ENCODE measurements at places on chromosomes 7 and 10.
A peak's percentile ranks its signal among the peaks of the same experiment; 100 is the strongest.

- DNase-seq: no peak
These were observed 420.7 kb upstream of the LRRTM3 start for GRCh38 chr10:66505003-66505657.

- DNase-seq: no peak
These were observed 5.0 kb upstream of the HOXA13 start for GRCh38 chr7:27204851-27205322.

DNA sequence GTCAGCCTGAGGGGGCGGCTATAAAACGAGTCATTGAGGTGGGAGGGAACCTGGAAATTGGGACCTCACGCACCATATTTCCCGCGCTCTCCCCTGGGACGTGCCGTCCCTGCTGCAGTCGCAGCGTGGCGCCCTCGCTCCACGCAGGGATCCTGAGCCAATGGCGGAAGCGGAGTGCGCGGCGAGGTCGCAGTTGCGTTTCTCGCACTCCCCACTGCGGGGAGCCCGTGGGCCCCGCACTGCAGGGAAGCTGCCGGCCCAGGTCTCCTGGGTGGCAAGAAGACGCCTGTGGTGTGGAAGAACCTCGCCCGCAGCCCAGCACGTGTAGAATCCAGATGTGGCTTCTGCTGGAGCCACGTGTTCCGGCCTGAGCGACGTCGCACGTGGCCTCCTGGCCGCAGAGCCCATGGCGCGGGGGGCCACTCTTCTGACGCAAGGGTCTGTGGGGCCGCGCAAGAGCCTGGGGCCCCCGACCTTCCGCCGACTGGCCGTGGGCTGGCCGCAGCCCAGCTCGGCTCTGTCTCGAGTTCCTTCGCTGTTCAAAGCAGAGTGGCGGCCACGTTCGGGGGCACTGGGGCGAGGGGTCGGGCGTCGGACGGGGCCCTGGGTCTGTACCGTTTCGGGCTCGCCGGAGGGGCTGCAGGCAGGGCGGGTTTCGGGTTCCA lies 26.4 kb downstream of the HIF1AN start:
- peak; percentile 49 for DNase-seq

DNA sequence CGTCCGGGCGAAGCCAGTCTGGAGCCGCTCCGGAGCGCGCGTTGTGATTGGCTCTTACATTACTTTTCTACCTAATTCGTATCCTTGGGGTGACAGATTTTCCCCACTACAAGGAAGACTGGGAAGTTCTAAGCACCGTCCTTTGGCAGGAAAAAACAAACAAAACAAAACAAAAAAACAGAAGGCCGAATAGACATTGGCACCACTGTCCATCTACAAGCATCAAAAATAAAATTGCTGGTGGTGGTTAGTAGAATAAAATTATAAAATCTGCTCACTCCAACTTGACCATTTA lies 651 bp upstream of the SKAP2 start:
- no peak for DNase-seq

DNA sequence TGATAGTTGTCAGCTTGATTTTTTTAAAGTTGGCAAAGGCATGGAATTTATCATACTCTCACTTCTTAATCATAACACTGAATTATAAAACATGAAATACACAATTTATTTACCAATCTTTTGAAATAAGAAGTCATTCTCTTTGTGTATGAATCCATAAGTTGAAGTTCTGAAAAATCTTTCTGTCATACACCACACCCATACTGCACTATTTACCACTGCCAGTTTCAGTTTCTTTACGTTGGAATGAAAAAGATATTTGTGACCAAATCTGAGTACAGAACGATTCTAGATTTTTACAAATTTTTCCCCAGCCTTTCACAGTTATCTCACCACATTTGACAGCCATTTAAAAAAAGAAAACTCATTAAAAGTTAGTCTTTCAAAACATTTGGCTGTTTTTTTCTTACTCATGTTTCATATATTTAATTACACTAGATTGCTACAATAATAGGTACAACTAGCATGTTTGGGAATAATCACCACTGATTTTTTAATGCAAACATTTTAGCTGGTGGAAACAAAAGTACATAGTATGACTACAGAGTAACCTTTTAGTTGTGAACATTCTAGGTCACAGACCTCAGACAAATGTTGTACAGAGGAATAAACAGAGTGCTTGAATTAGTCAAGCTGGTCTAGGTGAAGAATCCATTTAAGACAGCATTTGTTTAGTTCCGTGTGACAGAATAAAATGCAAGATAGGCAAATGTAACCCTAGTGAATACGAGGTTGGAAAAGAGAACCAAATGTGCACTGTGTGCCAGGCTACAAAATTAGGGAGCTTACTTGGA lies 185.0 kb upstream of the LRRN3 start:
- no peak for DNase-seq

DNA sequence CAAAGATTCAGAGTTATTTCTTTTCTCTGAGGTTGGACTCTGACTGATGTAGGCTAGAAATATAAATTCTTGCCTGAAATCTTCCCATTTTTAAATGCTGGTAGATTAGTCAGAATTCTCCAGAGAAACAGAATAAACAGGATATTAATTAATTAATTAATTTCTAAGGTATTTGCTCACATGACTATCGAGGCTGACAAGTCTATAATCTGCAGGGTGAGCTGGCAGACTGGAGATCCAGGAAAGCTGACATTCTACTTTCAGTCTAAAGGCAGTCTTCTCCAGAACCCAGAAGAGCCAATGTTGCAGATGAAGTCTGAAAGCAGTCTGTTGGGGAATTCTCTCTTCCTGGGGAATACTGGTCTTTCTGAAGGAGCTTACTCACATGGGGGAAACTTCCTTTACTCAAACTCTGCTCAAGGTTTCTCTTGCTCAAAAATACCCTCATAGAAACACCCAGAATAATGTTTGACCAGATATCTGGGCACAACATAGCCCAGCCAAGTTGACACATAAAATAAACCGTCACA lies 189.7 kb downstream of the KIF20B start:
- DNase-seq: no peak

GRCh38 chr7:157650801-157651200 lies 314.0 kb downstream of the DNAJB6 start:
- no peak for DNase-seq

DNA sequence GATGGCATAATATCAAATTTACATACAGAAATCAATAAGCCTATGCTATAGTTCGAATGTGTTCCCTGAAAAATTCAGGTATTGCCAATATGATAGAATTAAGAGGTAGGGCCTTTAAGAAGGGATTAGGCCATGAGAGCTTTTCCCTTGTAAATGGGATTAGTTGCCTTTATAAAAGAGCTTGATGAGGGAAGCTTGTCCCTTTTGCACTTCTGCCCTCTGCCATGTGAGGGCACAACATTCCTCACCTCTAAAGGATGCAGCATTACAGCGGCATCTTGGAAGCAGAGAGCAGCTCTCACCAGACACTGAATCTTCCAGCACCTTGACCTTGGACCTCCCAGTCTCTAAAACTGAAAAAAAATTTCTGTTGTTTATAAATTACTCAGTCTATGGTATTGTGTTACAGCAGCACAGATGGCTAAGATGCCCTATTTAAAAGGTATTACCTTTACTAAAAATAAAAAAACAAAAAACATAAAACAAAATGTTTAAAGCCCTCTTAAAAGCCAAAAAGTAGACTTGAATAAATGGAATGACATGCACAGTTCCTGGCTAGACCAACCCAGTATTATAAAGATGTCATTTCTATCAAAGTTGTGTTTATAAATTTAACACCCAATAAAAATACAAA lies 909.6 kb downstream of the REEP3 start:
- DNase-seq: no peak

- no peak for DNase-seq
These were observed 11.6 kb downstream of the SEMA3D start for GRCh38 chr7:85175217-85175616.

- DNase-seq: no peak
These were observed at the start of gene HPSE2 for GRCh38 chr10:99235658-99236626. Gene HPSE2 (minus strand): TSS chr10:99235852.

GRCh38 chr7:121105262-121105661 lies 116.8 kb downstream of the CPED1 start:
- DNase-seq: no peak

DNA sequence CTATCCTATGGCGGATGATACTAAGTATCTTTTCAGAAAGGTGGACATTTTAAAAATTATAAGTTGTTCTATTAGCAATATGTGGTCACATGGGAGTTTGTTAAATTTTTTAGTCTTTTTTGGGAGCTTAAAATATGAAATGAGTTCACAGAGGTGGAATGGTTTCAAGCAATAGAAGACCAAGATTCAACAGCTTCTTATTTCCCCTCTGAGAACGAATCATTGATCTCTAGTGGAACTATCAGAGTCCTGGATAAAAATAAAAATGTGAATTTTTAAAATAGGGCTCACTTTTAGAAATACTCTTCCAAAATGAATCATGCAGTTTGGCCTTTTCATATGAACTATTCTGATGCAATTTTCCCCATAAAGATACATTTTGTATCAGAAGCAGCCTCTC lies 467.7 kb upstream of the KLF6 start:
- DNase-seq: no peak

DNA sequence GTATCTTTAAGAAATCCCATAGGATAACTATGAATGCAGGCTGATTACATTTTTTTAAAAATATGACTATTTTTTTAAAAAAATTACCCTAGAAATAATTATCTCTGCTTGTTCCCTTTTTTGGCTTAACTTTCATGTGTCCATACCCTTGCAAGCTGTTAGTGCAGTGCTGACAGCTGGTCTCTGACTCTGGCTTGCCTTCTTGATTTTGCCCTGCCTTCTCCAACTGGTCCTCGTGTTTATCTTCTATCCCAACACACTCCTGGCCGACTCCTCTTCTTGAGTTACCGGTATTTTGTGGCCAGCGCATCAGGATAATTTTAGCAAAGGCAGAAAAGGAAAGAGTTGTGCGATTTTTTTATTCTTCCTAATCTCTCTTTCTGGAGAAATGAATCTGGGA lies 111.7 kb upstream of the STARD3NL start:
- no peak for DNase-seq

DNA sequence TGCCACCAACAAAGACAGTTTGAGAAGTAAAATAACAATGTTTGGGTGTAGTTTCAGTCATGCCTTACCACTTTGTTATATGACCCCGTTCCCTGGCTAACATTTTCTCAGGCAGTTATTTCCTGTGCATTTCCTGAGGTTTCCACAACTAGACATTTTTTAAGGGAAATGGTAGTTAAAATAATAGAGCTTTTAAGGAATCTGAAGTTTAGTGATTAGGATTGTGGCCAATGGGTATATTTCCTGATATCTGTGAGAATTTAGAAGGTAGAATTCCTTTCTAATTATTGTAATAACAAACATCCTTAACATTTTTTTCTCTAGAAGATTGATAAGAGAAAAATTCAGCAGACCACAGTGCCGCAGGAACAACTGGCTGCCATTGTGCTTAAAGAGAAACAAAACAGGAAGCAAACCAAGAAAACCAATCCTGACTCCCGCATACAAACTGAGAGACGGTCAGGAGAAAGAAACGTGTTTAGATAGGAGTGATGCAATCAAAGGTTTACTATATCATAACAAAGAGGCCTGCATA lies 193.6 kb downstream of the MBL2 start:
- DNase-seq: no peak

DNA sequence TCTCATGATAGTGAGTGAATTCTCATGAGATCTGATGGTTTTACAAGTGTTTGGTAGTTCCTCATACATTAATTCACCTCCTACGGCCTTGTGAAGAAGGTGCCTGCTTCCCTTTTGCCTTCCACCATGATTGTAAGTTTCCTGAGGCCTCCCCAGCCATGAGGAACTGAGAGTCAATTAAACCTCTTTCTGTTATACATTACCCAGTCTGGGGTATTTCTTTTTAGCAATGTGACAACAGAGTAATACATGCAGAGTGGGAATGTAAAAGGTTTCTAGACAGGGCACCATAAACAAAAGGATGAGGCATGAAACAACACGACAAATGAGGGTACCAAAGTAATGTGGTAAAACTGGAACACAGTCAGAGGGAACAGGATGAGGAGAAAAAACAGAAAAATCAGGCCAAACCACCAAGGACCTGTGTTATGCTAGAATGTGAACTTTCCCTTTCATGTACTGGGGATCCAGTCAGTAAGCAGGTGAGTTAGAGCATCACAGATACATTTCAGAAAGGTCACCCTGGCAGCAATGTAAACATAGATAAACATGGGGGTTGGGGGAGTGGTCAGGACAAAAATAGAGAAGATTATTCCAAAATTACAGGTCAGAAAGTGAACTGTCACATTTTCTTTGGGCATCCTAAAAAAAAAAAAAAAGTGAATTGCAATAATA lies 31.9 kb downstream of the ANKRD26 start:
- DNase-seq: no peak

DNA sequence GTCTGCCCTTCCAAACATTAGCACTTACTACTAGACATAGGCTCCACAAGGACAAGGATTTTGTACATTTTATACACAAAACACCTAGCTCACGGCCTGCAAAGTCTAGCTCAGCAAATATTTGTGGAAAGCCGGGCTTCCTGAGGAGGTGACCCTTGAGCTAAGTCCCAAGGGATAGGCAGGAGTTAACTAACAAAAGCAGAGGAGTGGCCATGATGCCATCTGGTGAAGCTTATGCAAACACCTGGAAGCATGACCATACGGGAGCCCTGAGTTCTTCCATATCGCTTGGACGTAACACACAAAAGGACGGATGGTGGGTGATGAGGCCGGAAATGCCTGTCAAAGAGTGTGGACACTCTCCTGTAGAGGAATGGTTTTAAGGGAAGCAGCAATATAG lies 25.9 kb upstream of the YAE1 start:
- DNase-seq: no peak

DNA sequence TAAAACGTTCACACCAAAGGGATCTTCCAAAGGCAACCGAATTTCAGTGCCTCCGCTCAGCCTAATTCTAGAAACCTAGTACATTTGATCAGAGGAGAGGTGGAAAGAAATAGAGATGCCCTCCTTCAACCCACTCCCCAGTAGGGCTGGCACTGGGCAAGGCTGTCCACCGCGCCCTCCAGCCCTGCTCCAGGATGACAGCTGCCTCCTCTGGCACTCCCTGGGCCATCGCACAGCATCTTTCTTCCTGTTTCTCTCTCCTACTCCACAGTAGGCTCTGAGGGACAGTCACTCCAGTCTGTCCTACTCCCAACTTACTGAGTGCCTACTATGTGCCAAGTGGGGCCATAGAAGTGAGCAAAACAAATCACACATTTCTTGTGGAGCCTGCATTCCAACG lies 226.2 kb downstream of the SKIDA1 start:
- DNase-seq: no peak

DNA sequence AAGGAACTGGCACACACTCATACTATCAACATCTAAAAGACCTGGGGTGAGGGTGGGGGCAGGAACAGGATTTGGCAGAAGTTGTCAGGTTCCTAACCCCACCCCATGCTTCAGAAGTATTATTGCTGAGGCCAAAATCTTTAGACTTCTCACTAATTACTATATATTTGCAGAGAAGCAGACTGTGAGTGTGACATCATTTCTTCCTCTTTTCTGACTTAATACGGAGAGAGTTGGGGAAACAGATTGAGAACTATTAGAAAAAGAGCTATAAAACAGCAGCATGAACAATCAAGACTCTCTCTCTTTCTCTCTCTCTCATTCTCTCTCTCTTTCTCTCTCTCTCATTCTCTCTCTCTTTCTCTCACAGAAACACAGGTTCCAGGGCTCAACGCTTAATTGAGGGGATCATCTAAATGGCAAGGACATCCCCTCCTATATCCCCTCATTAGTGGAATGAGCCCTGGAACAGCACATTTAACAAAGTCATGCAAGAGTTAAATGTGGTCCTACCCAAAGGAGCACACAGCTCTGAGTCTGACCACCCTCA lies 94.8 kb downstream of the KCNMA1 start:
- DNase-seq: no peak
